ENCODE measurements at places on chromosomes 1 and 21.

GRCh38 chr1:162541619-162542141, 19.8 kb upstream of the UAP1 start:
- DNase-seq, result no peak

DNA sequence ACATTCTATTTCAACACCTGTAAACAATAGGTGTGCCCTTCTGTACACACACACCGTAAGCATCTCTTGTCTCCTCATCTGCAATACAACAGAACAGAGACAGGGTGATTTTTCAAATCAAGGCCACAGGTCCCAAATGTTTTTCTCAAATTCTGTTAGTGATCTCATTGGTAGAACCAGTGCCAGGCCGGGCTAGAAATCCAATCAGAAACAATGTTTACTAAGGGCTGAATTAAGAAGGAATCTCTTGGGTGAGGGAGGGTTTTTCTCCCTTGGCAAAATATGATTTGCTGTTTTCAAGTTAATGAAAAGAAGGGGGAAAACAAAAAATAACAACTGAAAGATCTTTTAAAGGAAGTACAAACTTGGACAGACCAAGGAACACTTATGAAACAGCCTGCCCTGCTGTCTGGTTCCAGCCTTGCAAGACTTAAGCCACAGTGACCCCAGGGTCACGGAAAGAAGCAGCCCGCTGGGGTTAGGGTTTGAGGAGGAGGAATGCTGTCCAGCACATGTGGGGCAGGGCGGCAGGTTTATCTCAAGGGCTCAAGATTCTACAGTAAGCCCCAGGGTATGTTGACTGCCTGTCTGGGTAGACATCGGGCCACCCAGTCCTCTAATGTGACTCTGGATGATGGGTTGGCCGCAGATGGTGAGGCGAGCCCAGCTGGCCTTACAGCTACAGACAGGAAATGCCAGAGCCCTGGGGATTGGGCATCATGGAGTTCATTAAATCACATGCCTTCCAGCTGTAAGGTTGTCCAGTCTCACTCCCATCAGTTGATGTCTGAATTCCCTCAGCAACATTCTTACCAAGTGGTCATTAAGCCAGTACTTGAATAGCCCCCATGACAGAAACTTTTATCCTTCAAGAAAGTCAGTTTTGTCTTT, 73.3 kb upstream of the SLC44A3 start:
- DNase-seq, result no peak

DNA sequence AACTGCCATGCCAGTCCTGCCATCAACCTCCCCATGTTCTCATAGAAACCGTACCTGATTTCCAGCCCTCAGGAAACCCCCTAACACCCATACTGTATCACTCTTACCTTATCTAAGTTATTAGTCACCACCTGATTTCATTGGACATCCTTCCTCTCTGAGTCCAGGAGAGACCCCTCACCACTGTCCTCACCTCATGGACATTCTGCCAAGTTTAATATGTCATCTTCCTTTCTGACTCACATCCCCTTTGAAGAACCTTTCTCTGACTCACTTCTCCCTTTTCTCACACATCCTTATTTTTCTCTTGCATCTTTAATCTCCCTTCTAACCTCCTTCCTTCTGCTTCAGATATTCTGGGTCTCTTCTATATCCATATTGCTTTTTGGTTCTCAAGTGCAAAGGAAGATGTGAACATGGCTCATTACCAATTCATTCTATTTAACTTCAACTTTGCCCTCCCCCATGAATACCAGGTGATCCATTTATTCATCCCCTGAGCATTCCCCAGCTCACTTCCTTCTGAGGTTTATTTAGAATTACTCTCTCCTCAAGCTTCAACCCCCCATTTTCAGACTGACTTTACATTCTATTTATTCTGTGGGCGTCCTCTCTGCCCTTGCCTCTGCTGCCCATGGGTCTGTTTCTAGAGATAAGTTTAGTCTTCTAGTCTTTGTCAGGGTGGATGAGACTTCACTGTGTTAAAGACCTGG, 206.8 kb upstream of the ESRRG start:
- DNase-seq, result no peak

- DNase-seq, result no peak
Observed at GRCh38 chr1:150536836-150537731, 12.1 kb upstream of the ADAMTSL4 start.

Data from activated CD4-positive, alpha-beta T cell treated with anti-CD3 and anti-CD28 coated beads for 1 hour (primary cell).